NCI-H446 (cell line): ENCODE measurements at places on chromosomes 7 and 10.

DNA sequence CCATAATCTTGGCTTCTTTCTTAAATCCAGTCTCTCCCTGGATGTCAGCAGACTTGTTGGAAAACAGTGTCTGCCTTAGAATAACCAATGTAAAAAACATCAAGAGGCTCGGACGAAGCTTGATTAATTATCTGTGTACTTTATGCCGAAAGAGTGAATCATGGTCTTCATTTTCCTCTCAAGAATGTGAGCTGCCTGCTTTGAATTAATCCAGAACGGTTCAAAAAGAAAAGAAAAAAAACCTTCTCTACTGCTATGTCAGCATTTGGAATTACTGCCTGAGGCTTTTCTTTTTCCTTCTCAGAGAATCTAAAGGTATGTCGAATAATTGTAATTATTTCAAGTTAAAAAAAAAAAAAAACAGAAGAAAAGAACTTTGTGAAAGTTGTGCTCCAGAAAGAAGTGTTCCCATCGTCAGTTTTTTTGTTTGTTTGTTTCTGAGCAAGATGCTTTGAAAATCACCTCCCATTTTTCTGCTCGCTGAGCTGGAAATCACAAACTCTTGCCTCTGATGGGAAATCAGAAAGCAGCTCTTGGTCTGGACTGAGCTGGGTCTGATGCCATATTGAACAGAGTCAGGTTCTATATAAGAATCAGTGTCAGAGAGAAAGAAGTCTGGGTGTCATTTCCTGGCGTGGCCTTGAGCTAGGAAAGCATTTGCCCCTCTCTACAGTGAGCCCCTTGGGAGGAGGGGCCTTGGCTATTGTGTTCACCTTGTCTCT is 20.2 kb downstream of the PLPP4 start:
- DNase-seq: no peak

DNA sequence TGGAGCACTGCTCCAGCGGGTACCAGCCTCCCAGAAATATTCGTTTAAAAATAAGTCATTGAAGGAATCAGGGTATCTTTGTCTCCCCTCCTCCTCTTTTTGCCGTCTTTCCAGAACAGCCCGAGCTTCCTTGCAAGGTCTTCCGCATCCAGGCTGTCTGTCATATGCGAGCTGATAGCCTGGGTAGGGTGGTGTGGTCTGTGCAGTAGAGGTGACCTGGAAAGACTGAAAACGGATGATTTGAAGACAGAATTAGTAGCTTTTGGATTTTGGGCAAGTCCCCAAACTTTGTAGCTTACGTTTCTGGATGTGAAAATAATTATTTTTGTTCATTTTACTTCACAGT is 480 bp downstream of the VPS50 start:
- DNase-seq: no peak

- no peak for DNase-seq
Observed at GRCh38 chr10:29353887-29354561, 65.2 kb downstream of the LYZL1 start.

GRCh38 chr7:77651575-77652162 is 44.6 kb upstream of the RSBN1L start:
- DNase-seq: no peak

- no peak for DNase-seq
Observed at GRCh38 chr10:7435674-7436073, 24.8 kb upstream of the SFMBT2 start.

GRCh38 chr7:27088002-27088922 is 7.5 kb downstream of the HOXA1 start:
- DNase-seq: no peak

DNA sequence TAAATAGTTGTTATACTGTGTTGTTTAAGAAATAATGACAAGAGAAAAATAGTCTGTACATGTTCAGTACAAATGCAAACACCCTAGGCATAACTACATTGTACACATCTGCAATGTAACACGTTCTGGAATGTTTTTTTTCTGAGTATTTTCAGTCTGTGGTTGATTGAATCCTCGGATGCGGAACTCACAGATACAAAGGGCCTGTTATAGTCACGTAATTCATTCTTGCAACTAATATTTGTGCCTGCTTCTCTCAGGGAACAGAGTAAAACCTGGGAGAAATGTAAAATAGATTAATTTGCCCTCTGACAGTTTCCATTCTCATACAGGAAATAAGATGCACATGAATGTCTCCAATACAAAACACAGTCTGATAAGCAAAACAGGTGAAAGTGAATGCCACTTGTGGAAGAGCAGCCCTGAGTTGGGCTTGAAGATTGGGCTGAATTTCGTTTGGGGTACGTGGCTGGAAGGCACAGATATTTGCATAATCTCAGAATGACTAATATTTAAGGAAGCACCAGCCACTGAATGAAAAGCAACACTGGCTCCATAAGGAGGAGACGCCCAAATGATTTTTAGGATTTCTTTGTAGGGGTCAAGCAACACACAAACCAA is 19.1 kb downstream of the DENND2A start:
- DNase-seq: no peak

DNA sequence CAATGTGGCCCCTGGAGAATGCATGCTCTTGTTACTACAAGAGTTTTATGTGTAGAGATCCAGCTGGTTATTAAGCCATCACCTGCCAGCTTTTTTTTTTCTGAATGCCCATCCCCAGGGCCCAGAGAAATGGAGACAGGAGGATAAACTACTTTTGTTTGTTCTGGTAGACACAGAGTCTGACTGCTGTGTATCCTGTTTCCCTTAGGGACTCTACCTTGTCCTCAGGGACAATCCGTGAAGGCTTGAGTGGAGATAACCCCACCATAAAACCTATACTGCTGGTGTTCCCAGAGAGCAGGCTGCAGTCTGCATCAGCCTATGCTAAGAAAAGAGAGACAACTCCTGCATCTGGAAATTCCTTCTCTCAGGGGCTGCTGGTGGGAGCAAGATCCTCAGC is at the start of gene OR2A5:
TSS of gene OR2A5 (plus strand) at position 301 of the 400 bp plus-strand sequence. CDS start 1,454 bp downstream, outside the sequence.
- DNase-seq: no peak

GRCh38 chr7:35024298-35024697 is 13.0 kb downstream of the DPY19L1 start:
- no peak for DNase-seq
